ENCODE measurements at places on chromosomes 5 and 9.
A peak's percentile ranks its signal among the peaks of the same experiment; 100 is the strongest.

- DNase-seq: no peak
These were observed 79.1 kb downstream of the AOPEP start for GRCh38 chr9:94805585-94805984.

GRCh38 chr9:131091352-131091992, 4.9 kb upstream of the AIF1L start:
- DNase-seq: no peak

GRCh38 chr9:89179895-89180734, 1.5 kb upstream of the SHC3 start:
- DNase-seq: peak; percentile 62

DNA sequence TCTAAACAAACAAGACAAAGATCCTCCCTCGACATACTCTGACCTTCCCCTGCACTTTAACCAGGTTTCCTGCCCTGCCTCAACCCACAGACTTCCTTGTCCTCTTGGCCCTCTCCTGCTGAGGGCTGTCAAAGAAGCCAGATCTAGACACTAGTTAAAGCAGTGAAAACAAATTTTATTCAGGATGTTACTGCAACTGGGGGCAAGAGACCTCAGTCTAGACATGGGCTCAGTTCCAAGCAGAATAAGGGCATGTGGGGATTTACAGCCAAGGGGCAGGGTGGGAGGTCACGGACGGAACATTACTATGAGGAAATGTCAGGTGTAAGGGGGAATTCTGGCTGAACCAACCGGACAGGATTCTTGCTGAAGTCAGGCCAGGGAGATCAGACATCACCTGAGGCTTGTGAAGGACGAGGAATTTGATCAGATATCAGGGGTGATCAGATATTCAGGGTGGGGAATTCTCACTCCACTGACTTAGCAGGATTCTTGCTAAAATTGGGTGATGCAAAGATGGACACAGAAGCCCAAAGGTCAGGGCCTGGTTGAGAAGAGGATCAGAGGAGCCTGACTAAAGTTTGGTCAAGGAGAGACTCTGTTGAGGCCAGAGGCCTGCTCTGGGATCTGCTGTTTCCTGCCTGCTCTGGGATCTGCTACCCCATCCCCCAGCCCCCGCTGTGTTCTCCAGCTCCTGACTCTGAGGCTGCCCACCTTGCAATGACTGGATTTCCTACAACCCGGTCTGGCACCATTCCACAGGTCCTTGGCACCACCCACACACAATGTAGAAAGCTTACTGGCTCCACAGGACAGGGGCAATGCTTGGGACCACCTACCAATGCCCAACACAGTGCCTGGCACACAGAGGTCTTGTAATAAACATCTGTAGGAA, 21.5 kb downstream of the GABBR2 start:
- DNase-seq: no peak

GRCh38 chr9:99356512-99356971, 134.5 kb downstream of the SEC61B start:
- DNase-seq: no peak

GRCh38 chr5:31581498-31582099, 49.5 kb downstream of the C5orf22 start:
- DNase-seq: no peak

DNA sequence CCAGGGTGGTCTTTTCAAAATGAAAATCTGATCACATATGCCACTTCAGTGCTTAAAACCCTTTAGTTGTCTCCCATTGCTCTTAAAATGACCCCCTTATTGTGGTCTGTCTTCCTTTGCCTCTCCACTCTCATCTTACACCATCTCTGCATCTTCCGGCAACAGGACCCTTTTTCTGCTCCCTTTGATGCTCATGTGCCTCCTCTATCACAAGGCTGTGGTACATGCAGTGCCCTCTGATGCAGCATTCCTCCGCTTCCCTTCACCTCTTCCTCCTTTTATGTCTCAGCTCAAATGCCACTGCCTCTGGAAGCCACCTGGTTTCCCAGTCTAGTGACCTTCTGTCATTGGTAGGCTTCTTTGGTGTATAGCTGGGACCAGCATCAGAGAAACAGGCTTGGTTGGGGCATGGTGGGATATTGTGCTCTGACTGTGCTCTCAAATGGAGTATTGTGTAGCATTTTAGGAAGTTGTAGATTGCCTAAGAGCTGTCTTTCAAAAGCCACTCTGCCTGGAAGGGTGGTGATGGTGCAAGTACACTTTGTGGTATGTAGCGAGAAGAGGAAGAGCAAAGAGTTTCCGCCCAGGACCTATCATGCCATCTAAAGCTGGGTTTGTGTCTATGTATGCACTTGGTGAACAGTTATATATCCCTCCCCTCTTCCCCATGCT, 28.1 kb downstream of the ARHGAP26 start:
- DNase-seq: no peak

DNA sequence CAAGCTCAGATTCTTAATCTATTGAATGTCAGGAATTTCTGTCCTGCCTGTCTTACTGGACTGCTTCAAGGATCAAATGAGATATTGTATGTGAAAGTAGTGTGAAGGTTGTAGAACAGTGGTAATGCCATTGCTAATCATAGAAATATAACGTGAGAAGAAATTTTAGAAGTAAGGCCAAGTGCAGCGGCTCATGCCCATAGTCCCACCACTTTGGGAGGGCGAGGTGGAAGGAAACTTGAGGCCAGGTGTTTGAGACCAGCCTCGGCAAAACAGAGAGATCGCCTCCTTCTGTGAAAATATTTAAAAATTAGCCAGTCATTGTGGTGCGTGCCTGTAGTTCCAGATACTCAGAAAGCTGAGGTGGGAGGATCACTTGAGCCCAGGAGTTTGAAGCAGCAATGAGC, 5.1 kb upstream of the HSPA5 start:
- DNase-seq: no peak

- DNase-seq: no peak
These were observed 379.7 kb downstream of the MAT2B start for GRCh38 chr5:163885117-163885516.

DNA sequence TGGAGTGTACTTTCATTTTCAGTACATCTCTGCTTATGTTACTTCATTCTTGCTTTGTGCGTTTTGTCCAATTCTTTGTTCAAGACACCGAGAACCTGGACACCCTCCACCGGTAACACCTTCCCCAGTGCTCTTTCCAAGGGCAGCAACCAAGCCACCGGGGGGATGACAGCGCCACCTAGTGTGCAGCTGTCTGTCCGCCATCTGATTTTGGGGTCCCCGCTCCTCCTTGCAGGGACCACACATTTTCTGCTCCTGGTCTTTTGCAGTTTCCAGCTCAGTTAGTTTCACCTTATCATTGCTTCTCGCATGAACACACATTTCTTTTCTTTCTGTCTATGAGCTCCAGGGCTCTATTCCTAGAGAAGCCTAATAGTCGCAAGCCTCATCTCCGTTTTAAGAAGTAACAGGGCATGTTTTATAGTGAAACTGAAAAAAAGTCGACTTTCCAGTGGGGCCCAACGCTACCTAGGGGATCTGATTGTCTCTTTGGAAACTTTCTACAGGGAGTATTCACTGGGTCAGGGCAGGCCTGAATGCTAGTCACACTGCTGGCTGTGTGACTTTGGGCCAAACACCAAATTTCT, 152.1 kb downstream of the FSTL4 start:
- no peak for DNase-seq

DNA sequence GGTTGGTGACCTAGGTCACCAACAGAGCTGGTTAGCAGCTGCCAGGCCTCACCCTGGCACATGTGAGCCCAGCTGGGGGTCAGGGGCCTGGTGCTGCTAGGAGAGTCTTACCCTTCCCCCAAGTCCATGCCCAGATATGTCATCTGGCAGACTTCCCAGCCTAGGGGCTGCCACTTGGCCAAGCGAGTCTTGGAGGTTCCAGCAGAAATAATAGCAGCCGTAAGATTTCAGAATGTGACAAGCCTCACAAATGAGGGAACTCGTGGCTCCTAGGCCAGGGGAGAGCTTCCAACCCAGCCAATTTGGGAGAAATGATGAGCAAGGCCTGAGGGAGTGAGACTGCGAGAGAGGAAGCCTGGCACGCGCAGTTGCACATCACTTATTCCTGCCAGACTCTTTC, 11.1 kb downstream of the URM1 start:
- peak; percentile 81 for DNase-seq

GRCh38 chr5:66597183-66597757, 1.1 kb downstream of the MAST4 start:
- DNase-seq: no peak

DNA sequence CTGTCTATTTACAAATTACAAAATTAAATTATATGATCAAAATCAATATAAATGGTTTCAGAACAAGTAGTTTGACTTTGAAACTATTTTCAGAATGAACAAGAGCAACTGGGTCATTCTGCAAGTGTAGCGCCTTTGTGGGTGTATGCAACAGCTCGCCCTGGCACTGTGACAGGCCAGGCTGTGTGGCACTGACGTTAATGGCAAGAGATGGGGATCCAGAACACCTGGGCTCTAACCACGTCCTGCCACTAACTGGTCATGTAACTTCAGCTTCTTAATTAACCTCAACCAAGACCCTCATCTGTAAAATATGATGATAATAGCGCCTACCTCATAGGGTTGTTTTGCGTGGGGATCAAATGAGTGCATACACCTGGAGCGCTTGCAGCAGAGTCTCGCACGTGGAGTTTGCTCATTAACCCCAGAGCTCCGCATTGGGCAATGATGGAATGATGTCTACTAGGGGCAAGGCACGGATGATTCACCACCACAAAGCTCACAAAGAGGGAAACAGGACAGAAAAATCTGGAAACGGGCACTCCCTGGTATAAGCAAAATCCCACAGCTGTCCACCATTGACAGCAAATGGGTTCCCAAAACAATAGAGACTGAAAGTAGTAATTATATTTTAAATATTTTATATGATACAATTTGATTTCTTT, 639.4 kb downstream of the SEMA5A start:
- DNase-seq: no peak

GRCh38 chr5:164053123-164053522, 547.7 kb downstream of the MAT2B start:
- no peak for DNase-seq

DNA sequence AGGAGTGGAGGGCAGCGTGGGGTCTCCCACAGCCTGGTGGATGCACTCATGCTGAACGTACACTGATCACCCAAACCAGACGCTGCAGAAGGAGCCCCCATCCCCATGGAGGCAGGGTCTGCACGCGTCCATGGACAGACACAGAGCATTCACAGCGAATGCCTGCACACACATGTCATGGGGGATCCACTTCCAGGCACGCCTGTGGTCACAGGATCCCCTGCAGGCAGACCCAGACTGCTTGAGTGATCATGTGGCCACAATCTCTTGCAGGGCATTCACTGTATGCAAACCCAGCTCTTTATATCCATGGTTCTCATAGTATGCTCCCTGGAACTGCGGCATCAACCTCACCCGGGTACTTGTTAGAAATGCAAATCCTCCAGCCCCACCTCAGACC, 5.4 kb downstream of the SNCB start:
- DNase-seq: no peak

DNA sequence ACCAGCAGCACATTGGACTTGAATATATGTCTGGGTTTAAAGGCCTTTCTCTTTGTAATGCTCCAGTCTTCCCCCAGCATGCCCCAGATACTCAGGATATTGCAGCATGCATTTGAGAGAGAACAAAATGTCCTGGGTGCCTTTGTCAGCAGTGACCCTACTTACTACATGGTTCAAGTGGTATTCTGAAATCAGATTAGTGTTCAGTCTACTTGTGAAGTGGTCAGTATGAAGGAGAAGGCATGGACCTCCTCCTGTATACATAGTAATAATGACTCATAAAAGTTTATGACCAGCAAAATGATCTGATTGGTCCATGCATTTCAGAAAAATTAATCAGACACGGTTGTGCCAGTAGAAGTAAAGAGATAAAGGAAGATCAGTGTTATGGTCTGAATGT, 25.4 kb downstream of the GPR21 start:
- DNase-seq: no peak

DNA sequence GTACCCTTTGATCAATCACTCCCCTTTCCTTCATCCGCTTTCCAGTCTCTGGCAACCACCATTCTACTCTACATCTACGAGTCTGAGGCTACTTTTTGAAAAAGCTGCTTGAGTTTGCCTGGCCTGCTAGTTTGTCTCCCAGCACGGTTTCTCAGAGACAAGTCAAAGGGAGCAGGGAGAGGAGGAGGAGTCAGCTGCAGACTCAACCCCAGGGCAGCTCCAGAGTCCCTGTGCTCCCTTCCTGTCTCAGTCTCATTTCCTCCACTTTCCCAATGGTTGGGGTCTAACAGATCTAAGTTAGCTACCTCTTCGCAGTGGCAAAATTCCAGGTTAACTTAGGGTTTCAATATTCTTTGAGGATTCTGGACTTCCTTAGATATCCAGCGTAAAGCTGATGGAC, 80.0 kb upstream of the PCA3 start:
- no peak for DNase-seq

DNA sequence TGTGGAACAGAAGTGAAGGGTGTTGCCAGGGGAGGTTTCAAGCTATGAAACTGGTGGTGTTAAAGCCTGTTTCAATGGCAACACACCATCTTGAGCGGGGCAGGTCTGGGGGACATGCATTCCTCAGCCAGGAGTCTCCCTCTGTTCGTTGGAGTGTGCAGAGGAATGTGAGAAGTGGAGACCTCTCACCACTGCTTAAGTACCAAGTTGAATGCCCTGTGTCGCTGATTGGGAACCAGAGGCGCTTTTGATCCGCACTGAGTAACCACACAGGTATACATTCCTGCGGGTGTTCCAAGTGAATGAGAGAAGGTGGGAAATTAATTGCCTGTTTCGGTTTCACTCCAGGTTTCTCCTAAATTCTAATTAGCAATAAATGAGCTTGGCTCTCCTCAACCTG, 99.4 kb downstream of the LIX1 start:
- no peak for DNase-seq

GRCh38 chr9:91659529-91660495, 236.2 kb upstream of the NFIL3 start:
- DNase-seq: no peak

- DNase-seq: no peak
These were observed 551.1 kb downstream of the PSAT1 start for GRCh38 chr9:78848061-78848460.

GRCh38 chr5:131634238-131634637, 791 bp downstream of the RAPGEF6 start:
- DNase-seq: no peak

All from NCI-H446 (cell line).